ENCODE measurements at places on chromosomes 12 and 14. TPM values are rescaled to one million over a fixed set of nuclear protein-coding genes. Genes with fewer than 3 reads are reported as not detected.

Gene PMEL
- total RNA-seq, result 0.69 TPM

DNA sequence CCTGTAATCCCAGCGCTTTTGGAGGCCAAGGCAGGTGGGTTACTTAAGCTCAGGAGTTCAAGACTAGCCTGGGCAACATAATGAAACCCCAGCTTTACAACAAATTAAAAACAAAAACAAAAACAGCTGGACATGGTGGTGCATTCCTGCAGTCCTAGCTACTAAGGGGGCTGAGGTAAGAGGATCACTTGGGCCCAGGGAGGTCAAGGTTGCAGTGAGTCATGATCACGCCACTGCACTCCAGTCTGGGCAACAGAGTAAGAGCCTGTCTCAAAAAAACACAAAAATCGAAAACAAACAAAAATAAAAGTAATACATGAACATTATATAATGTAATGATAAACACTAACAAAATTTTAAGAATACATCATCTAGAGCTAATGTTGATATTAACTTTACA, 46.2 kb upstream of the GRIP1 start:
- no peaks in the 10 kb centered on the region for H3K36me3 ChIP-seq
- no peak overlapping the region for H3K27ac ChIP-seq
- H3K4me3 ChIP-seq, result no peak overlapping the region
- H3K4me1 ChIP-seq, result no peaks in the 10 kb centered on the region
- H3K27me3 ChIP-seq, result no peaks in the 10 kb centered on the region

GRCh38 chr12:94666158-94666557, 15.8 kb upstream of the TMCC3 start:
- H3K36me3 ChIP-seq, result no peaks in the 10 kb centered on the region
- no peak overlapping the region for H3K4me3 ChIP-seq
- H3K27me3 ChIP-seq, result no peaks in the 10 kb centered on the region
- no peak overlapping the region for H3K27ac ChIP-seq
- DNase-seq, result no peak

DNA sequence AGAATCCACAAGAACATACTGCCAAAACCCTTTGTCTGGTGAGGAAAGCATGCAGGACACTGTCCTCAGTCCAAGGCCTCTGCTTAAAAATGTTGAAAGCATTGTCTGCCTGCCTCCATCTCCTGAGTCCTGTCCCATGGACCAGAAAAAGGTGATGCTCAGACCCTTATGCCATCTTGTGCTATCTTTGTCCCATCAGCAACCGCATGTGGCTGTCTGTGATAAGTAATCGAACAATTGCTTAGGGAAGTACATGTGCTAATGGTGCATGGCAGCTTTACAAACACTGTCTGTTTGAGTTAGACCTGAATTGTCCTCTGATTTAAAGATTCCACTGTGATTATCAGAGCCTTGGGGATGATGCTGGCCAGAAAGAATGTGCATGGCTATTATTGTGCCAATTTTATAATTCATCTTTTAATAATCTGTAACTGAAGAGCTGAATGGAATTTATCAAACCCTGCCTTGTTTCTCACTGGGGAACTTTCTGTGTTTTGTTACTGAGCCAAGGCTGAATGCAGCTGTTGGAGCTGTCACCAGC, 177.5 kb downstream of the DACT1 start:
- H3K36me3 ChIP-seq, result no peaks in the 10 kb centered on the region
- H3K27me3 ChIP-seq, result no peaks in the 10 kb centered on the region
- no peaks in the 10 kb centered on the region for H3K4me1 ChIP-seq
- DNase-seq, result no peak
- H3K4me3 ChIP-seq, result no peak overlapping the region

DNA sequence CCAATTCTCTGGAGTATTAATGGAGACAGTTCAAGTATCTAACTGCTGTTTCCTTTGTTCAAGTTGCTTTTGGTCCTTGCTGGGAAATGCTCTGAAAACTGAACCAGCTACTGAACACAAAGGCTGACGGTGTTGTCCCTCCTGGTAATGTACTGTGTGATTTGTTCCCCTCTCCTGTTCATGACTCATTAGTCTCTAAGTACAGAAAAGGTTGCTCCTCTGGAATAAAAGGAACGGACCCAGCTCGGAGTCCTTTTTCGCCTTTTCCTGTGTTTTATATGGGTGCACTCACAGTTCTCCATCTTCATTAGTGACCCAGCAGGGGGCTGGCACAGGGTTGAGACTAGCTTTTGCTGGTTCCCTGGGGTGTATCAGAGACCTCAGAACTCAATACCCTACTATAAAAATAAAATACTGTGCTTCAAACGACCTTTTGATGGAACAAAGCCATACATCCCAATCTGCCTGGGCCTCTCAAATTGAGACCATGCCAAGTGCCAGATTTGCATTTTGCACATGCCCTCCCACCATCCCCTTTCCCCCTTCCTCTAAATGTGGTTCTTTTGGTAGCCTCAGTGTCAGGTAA, 269.7 kb downstream of the RAD51B start:
- no peak for DNase-seq
- H3K4me1 ChIP-seq, result no peaks in the 10 kb centered on the region
- H3K27ac ChIP-seq, result no peak overlapping the region
- no peaks in the 10 kb centered on the region for H3K36me3 ChIP-seq

- H3K36me3 ChIP-seq, result no peaks in the 10 kb centered on the region
- H3K4me1 ChIP-seq, result no peaks in the 10 kb centered on the region
- no peak overlapping the region for H3K27ac ChIP-seq
- no peak overlapping the region for H3K4me3 ChIP-seq
- no peaks in the 10 kb centered on the region for H3K27me3 ChIP-seq
Observed at GRCh38 chr14:43900173-43900655, 606.9 kb downstream of the FSCB start.

Data from CD4-positive, CD25-positive, alpha-beta regulatory T cell (primary cell).